ENCODE measurements at places on chromosomes 2 and 18.
A peak's percentile ranks its signal among the peaks of the same experiment; 100 is the strongest.

GRCh38 chr2:17719562-17720371, 33.8 kb downstream of the SMC6 start:
- peak; percentile 15 for DNase-seq

- no peak for DNase-seq
These were observed 21.1 kb downstream of the AGPS start for GRCh38 chr2:177413703-177414102.

DNA sequence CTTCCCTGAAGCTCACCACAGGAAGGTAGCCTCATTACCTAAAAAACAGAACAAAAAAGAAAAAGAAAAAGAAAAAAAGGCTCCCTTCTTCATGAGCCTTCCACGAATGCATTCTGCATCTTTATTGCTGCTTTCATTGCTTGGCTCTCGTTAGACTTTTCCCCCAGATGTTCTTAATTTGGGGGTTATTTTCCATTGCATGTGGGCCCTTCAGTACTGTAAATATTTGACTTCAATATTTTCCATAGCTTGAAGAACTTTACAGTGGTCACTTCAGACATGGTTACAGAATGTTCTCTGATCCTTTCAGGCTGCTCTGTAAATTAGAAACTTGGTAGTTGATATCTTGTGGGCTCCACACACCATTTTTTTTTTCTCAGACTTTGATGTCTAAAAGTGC, 65.6 kb upstream of the COPS8 start:
- DNase-seq: no peak

DNA sequence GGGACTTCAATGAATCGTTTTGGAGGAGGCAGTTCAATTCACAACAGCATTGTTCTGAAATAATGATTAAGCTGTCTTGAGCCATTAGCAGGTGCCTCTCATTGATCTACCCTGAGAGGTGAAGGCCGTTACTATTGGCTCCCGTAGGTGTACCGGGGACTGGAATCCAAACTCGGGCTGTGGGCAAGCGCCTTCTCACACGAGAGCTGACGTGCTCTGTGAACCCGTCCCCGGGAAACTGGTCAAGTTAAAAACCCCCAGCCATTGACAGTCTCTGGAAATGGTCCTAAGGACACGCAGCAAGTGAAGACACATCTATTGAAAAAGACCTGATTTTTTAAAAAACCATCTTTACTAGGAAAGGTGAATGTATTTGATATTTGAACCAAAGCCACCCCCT, 8.1 kb upstream of the NFATC1 start:
- no peak for DNase-seq

- no peak for DNase-seq
These were observed 10.1 kb downstream of the UGP2 start for GRCh38 chr2:63851691-63852311.

All from MM.1S (cell line).